ENCODE measurements at places on chromosomes 11 and 22.

DNA sequence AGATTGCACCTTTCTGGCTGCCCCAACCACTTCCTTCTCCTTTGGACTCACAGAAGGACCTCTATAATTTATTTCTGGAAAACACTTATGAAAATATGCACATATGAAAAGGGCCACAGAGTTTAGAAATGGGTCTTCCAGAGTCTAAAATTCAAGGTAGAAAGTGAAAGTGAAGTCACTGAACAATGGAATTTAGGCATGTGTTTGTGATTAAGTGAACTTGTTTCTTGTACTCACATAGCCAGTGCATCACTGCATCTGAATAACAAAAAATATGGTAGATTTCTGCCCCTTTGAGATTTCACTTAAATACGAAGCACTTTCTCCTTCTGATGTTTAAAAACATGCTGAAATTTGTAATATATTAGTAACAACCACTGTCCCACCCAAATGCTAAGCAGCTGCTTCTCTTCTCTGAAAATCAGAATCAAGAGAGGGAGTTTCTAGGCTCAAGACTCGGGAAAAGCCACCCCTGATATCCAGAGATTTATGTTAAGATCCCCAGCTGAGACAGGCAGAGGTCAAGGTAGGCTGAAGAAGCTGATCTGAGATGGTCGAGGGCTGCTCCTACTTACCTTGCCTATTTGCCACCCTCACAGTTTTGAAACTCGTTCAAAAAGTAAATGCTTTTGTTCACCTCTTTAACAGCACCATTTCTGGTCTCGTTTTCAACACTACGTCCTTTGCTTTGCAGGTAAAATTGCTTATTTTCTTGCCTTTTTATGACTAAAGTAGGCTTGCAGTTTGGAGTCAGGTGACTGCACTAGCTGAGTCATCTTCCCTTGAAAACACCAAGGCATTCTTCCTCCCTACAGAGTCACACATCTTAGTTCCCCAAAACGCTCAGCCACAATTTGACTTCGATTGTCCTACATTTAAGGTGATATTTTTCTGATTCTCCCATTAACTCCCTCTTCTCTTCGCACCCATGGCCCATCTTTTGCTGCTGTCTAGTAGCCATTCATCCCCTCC is at the start of gene XKR3:
TSS of gene XKR3 (minus strand) at position 696 of the 972 bp plus-strand sequence. CDS start 17,338 bp downstream, outside the sequence.
- DNase-seq, result peak; percentile 3

DNA sequence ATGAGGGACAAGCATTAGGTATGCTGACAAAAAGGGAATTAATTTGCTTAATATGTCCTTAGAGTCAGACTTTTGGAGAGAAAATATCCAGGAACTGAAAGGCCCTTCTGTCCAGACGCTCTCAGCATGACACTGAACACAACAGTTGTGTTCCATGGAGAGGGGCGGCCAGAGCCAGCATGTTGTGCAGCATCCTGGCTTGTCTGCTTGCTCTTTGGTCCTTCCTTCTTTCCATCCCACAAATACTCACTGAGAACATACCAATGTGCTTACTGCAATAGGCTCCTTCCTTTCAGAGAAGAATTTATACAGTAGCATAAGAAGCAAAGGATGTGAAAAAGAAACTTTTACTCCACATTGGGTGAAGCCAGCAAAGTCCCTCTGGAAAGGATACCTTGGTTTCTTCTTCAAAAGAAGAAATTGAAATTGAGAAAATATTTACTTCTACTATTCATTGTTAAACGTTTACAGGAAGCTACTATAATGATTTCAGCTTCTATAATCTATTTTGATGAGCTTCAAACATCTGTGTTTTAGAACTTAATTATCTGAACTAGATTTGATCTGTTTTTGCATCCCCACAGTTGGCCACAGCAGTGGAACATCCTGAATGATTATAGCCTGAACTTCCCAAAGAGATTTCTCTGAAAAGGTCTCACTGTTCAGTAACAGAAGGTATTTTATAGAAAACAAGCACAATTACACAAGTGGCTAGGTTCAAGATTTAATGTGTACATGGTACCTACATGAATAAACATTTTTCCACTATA is 304.1 kb upstream of the PITPNB start:
- no peak for DNase-seq

GRCh38 chr11:66922551-66922950 is 35.6 kb downstream of the PC start:
- DNase-seq, result no peak

DNA sequence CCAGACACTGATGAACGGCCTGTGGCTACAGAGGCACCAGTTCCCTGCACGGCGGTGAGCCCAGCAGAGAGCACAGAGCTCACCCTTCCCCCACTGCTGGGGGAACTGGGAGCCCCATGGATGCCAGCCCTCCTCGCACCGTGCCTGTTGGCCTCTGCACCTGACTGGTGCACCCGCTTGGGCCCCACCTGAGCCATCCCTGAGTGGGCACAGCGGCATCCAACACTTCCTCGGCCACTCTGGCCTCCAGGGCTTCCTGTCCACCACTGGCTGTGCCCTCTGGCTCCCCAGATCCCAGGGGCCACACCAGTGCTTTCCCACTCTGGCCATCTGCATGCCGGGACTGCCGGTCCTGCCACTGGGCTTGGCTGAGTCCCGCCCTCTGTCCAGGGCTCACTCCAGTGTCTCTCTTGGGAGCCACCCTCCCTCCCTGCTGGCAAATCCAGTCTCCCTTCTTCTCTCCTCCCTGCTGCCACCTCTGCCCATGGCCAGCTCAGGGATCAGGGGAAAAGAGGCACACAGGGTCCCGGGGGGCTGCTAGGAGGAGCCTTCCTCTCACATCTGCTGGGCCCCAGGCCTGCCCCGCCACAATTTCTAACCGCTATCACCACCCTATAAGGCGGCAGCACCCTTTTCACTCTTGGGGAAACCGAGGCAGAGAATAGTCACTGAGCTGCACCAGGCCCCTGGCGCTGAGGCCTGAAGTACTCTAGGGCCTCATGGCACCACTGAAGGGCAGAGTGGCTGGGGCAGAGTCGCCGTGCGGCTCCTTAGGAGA is 33.0 kb downstream of the GNB1L start:
- no peak for DNase-seq

DNA sequence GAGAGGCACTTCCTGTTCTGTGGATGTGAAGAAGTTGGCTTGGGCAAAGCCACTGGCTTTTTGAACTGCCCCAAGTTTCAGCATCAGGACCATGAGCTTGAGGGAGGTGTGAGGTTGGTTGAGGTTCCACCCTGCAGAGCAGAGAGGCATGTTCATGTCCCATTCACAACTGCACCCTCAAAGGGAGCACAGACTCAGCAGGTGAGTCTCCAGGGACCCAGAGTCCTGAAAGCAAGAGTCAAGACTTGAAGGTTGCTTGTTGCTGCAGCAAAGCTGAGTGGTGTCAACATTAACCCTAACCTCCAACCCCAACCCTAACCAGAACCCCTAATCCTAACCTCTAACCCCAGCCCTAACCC is 556.3 kb downstream of the BRD1 start:
- DNase-seq, result no peak

DNA sequence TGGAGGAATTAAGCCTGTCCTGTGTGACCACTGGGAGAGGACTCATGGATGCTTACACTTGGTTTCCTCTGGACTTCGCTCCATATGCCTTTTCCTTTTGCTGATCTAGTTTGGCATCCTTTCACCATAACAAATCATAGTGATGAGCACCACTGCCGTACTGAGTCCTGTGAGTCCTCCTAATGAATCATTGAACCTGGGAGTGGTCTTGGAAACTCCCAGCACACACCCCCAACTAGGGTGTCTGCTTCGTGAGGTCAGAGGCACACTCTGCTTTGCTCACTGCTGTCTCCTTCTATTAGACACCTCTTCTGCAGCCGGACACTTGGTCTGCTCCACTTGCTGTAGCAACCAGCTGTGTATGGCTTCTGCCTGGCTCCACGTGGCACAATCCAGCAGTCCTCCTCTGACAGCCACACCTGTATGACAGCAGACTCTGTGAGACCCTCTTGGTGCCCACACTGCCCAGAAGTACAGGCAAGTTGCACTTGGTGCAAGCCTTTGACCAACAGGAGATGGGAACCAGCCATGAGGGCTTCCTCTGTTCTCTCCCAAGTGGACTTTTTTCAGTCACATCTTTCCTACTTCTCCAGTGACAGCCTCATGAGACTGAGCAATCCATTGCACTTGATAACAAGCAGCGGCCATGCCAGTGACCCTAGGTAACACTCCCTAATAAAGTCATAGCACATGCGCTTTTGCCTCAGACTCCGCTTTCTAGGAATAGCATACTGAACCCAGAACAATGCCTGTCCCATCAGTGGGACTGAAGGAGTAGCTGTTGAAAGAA is 65.0 kb upstream of the HMGXB4 start:
- DNase-seq, result no peak

- DNase-seq, result no peak
These were observed 1.0 kb upstream of the ZNF143 start for GRCh38 chr11:9459667-9460321.

DNA sequence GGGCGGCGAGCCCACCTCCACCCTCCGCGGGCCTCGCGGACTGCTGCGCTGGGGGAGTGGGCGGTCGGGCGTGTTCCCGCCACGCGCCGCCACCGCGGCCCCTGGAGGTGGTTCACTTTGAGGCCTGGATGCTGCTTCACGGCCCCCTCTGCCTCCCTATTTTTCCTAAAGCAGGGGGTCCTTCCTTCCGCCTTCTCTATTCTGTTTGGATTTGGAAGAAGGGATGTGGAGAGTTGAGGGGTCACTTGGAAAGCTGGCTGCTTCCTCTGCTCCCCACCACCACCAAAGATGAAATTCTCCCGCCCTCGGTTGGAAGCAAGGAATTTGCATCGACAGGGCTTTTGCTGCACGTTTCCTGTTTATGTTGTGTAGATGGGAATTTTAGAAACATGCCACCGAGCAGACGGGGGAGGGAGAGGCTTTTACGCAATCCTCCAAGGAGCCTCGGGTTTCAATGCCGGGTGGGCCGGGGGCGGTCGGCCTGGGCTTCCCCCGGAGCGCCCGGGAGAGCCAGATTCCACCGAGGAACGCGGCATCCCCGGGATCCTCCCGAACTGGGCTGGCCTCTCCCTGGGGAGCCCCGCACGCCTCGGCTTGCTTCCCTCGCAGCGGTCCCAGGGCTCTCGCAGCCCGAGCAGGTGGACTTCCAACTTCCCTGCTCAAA is 403 bp upstream of the SBF2 start:
- no peak for DNase-seq

GRCh38 chr11:27651711-27652110 is 48.5 kb downstream of the BDNF start:
- DNase-seq, result no peak

All from CD4-positive, alpha-beta T cell treated with Interferon alpha-2 for 1 hour (primary cell).